Activated CD4-positive, alpha-beta memory T cell treated with anti-CD3 and anti-CD28 coated beads for 36 hours (primary cell): ENCODE measurements at places on chromosomes 7 and 10. TPM values are rescaled to one million over a fixed set of nuclear protein-coding genes. Genes with fewer than 3 reads are reported as not detected.
A peak's percentile ranks its signal among the peaks of the same experiment; 100 is the strongest.

DNA sequence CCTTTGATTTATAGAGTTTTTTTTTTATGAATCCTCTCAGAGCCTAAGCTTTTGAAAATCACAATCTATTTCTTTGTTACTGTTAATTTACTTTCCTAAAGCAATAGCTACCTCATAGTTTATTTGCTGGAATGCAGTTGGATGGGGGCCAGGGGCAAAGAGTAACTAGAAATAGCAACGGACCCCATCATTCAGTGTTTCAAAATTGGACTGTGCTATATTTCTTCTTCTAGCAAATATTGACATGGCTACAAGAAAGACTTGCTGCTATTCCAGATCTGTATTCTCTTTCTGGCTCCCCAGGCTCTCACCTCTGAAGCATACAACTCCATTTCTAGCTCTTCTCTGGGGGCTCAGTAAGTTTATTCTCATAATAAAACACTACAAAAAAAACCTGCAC, 661.6 kb upstream of the NRG3 start:
- no peaks in the 10 kb centered on the region for H3K4me1 ChIP-seq
- no peaks in the 10 kb centered on the region for H3K27me3 ChIP-seq
- no peaks in the 10 kb centered on the region for H3K36me3 ChIP-seq
- H3K27ac ChIP-seq = no peak overlapping the region

CPN1 gene
- not detected for total RNA-seq

ATG9B gene
- 4.6 TPM for total RNA-seq

GRCh38 chr10:80205477-80206276, at the start of gene ANXA11:
ANXA11 (minus strand) TSS chr10:80205537; CDS start chr10:80172861, 32,676 bp downstream.
- H3K36me3 ChIP-seq = peaks cover 15% of the 10 kb centered on the region
- peak; percentile 89 for DNase-seq
- H3K27me3 ChIP-seq = no peaks in the 10 kb centered on the region
- peaks cover 42% of the 10 kb centered on the region for H3K4me1 ChIP-seq
- peak within 1 kb of the TSS; percentile 91 for H3K4me3 ChIP-seq

SPDYE1 gene
- not detected for total RNA-seq

- H3K4me3 ChIP-seq = no peak overlapping the region
- H3K27me3 ChIP-seq = no peaks in the 10 kb centered on the region
- H3K4me1 ChIP-seq = no peaks in the 10 kb centered on the region
- no peaks in the 10 kb centered on the region for H3K36me3 ChIP-seq
- H3K27ac ChIP-seq = no peak overlapping the region
Measured at GRCh38 chr7:155931396-155932085, 119.3 kb upstream of the SHH start.

- DNase-seq = no peak
- no peaks in the 10 kb centered on the region for H3K27me3 ChIP-seq
- H3K4me1 ChIP-seq = no peaks in the 10 kb centered on the region
- no peaks in the 10 kb centered on the region for H3K36me3 ChIP-seq
- H3K4me3 ChIP-seq = no peak overlapping the region
Measured at GRCh38 chr10:128802062-128802461, 665.0 kb upstream of the MGMT start.

GRCh38 chr7:25503306-25503705, 275.0 kb upstream of the NPVF start:
- H3K27me3 ChIP-seq = peaks cover 7% of the 10 kb centered on the region
- DNase-seq = no peak
- no peak overlapping the region for H3K27ac ChIP-seq
- no peak overlapping the region for H3K4me3 ChIP-seq
